Activated CD4-positive, alpha-beta T cell treated with anti-CD3 and anti-CD28 coated beads for 4 hours (primary cell): ENCODE measurements at places on chromosomes 7 and 10.

DNA sequence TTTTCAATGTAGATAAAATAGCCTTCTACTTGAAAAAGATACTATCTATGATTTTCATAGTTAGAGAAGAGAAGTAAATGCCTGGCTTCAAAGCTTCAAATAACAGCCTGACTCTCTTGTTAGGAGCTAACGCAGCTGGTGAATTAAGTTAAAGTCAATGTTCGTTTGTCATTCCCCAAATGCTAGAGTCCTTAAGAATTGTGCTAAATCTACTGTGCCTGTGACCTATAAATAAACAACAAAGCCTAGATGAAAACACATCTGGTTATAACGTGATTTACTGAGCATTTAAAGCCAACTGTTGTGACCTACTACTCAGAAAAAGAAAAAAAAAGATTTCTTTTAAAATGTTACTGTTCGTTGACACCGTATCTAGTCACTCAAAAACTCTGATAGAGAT, 134.7 kb downstream of the POLR1F start:
- DNase-seq = no peak

DNA sequence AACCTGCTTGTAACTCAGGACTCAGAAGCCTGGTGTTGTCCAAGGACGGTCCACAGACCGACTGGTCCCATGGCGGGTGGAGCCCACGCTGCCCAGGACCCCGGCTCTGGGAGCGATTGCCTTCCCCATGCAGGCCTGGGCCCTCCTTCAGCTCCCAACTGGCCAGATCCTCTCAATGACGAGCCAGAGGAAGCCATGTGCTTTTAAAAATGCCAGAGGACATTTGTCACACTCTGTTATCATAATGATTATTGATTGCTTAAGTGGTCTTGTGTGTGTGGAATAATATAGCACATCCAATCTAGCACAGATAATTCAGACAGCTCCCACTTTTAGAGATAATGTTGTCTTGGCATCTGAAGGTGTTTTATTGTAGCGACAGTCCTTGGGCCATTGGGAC, 22.6 kb upstream of the OGDHL start:
- no peak for DNase-seq

DNA sequence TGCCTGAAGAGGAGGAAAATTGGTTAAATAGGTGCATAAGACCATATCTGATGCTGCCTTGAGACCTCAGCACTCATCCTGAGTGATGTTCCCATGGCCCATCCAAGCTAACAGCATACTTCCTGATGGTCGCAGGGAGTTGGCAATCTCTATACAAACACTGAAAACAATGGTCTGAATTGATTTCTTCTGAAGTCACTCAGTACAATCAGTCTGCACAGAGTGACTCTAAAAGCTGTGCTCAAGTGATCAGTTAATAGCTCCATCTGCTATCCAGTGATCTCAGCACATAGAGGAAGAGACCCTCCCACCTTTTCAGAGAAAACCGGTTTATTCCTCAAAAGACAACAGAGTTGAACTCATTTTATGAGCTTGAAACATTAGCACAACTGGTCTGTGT, 3.9 kb downstream of the PPP1R17 start:
- no peak for DNase-seq

GRCh38 chr10:53508197-53508596, 735.6 kb upstream of the MBL2 start:
- no peak for DNase-seq

- DNase-seq = no peak
Observed at GRCh38 chr7:46838463-46838862, 743.4 kb downstream of the TNS3 start.

DNA sequence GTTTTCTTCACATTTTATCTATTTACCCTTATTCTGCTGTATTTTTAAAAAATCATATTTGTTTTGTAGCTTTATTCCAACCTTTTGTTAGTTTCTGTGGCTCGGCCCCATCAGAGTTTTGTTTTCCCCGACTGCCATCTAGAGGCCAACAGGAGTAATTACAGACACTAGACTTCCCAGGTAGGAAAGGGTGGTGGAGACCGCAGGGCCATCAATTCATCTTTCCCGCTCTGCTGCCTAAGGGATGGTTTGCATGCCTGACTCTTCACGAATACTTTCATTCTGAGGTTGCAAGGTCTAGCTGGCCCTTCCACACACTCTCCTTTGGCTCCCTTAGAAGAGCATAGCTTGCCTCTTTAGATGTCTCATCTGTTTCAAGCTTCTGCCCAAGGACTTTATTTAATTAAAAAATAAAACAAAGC, 38.3 kb downstream of the LYZL2 start:
- peak; percentile 58 for DNase-seq

DNA sequence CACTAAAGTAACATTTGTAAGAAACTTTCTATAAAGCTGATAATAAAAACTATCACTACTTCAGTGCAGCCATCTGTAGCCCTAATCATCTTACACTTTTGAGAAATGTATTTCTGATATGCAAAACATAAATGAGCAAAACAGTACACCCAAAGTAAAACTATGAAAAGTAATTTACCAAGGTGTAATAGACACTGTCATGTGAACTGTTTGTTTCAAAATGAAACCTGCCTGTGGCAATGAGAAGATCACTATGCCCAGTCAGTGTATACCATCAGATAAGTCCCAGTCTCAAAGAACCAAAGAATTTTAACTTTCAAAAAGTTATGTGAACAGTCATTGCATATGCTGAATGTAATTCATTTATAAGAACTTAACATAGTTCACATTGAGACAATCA, 398.1 kb downstream of the CDC14C start:
- DNase-seq = no peak

DNA sequence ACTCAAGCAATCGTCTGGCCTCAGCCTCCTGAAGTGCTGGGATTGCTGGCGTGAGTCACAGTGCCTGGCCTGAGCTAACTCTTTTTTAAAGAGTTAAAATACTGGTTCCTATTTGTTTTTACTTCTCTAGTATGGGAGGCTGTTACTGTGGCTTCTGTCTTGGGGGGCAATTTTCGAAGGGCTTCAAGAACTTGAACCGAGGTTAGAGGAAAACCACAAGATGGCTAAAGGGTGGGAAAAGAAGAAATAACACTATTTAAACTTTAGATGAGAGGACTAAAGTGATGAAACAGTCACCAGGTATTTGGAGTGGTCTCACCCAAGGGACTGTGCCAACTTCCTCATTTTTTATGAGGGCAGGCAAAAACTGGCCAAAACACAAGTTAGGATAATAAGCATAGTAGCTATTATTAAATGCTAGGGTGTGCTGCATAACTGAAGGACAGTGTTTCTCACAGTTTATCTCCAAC, 17.8 kb downstream of the MET start:
- DNase-seq = no peak

DNA sequence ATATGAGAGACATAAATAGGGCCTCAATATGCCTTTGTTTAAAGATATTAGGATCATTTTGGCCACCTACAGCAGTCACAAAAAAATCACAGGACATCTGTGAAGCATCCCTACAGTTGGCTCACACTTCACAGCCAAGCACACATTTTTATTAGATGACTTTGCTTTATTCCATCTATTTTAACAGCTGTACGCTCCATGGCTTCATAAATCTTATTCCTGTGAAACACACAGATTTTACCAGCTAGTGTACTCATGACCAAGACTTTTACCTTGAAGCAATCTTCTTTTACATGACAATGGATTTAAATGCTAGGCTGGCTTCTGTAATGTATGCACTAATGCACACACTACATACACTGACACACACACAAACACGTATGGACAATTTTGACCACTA, 254.8 kb upstream of the PITRM1 start:
- no peak for DNase-seq

- no peak for DNase-seq
Observed at GRCh38 chr7:28389504-28390395, 22.6 kb upstream of the CREB5 start.

GRCh38 chr7:81515009-81515408, 254.8 kb downstream of the HGF start:
- no peak for DNase-seq

DNA sequence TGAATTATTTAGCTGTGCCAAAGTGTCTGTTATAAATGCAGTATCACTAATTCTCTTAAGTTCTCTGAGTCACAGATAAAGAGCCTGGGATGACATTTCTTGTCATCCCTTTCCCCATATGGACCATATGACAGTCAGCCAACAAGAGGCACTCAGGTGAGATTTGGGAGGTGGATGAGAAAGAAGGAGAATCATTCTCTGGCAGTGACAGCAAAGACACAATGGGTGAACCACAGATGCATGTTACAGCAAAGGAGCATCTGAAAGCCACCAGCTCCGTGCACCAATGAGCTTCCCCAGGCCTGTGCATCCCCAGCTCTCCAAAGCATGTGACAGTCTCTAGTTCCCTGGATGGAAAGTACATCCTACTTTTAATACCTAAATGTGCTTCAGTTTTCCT, 10.8 kb downstream of the GIMAP6 start:
- no peak for DNase-seq

DNA sequence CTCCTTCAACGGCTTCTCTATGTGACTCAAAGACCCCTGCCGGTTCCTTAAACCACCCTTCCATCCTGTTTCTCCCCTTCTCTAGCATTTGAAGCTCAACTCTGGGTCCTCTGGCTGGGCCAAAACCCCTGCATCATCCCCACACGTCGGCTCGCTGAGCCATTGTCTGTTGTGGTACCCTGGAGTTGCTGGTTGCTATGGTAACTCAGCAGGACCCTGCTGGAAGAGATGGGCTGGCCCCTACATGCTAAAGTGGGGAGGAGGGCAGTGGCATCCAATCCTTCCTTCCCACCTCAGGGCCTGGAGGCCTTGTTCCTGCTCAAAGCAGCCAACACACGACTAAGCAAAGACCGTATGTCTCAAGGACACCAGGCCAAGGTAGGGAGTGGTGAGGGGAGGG, 452.5 kb downstream of the PLXNA4 start:
- DNase-seq = no peak

GRCh38 chr10:22599048-22599561, 115.3 kb downstream of the PIP4K2A start:
- no peak for DNase-seq

DNA sequence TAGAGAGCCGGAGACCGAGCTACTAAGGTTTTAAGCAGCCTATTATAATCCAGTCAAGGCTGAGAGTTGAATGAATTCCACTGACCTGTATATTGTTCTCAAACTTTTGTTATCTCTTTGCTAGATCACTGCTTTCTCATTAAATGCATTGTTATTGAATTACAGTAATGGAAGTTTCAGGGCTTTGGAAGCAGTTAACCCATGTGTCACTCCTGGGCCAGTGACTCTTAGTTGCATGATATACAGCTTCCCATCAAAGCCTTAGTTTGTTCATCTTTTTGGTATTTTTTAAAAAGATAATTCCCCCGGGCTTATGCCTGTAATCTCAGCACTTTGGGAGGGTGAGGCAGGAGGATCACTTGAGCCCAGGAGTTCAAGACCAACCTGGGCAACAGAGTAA, 55.4 kb upstream of the KIAA1217 start:
- no peak for DNase-seq

DNA sequence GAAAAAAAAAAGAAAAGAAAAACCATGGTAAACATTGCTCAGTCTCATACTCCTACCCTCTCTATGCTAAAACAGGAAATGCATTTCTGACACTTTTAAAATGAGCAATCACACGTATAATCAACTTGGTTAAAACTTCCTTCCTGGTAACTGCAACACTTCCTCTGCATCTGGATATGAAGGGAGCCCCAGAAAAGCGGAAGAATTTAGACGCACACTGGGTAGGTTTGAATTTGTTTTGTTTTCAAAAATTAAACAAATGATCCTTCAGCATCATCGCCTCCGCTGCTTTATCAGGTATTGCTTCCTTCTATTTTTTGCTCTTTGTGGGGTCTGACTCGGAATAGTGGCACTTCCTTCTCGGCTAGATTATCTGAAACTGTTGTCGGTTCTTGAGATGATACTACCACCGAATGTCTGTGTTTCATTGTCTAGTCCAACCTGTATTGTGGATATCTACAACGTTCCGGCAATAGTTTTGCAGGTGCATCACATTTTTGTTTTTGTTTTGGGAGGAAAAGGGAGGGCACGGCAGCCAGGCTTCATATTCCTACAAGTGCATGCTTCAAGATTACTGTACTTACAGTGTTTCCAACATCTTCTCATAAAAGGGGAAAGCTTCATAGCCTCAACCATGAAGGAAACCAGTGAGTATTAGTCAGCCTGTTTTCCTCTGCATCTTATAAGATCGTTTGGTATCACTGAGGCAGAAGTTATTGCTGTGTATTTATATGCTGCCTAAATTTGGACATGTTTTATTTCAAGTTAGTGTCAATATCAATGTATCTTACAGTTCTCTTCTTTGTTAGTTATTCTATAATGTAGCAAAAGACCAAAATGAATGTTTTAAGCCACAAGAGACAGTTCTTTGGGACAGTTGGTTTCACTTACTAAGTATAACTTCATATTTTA, at the start of gene PIK3CG:
Gene PIK3CG (plus strand): TSS at position 153 of the 912 bp plus-strand sequence. CDS start 2,280 bp downstream, outside the sequence.
- DNase-seq = no peak

- no peak for DNase-seq
Observed at GRCh38 chr7:99308461-99309074, 17.1 kb upstream of the ARPC1A start.

DNA sequence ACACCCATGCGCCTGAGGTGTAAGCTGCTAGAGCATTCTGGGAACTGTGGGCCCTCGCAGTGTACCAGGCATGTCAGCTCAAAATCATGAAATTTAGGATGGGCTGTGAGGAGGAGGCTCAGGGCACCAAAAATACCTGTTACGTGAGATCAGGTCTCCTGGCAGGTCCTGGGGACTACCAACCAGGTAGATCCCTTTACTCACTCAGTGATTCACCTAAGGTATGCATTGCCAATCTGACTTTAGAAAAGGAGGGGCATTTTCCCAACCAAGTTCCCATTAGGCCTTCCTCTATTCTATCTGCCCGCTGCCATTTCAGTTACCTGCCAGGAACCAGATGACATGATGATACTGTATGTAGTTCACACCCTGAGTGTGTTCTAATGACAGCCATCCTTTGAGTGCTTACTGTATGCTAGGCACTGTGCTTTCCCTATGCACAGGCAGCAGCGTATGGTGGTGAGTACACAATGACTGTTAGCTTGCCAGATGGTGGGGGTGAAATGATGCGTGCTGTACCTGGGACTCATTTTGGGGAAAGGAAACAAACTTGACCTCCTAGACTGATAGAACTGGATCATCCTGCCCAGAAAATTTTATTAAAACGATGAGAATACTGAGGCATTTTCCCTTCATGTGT, 62.0 kb downstream of the CFAP58 start:
- DNase-seq = no peak

- DNase-seq = no peak
Observed at GRCh38 chr7:22833113-22833855, 10.6 kb upstream of the TOMM7 start.

GRCh38 chr7:50555594-50556140, 9.5 kb downstream of the DDC start:
- DNase-seq = no peak

GRCh38 chr7:102117743-102118142, 168.9 kb upstream of the SH2B2 start:
- DNase-seq = no peak

DNA sequence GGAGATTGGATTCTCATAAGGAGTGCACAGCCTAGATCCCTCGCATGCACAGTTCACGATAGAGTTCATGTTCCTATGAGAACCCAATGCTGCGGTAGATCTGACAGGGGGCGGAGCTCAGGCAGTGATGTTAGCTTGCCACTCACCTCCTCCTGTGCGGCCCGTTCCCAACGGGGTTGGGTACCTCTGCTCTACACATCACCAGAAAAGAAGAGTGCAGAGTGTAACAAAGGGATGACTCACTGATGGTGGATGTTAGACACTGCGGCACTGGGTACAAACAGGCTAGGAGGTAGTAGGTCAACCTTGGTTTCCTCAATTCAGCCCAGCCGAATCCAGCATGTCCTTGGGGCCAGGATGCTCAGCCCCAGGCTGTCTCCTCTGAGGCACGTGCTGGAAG, 66.8 kb upstream of the CHST15 start:
- no peak for DNase-seq
